ENCODE measurements at places on chromosomes 11 and 22.

DNA sequence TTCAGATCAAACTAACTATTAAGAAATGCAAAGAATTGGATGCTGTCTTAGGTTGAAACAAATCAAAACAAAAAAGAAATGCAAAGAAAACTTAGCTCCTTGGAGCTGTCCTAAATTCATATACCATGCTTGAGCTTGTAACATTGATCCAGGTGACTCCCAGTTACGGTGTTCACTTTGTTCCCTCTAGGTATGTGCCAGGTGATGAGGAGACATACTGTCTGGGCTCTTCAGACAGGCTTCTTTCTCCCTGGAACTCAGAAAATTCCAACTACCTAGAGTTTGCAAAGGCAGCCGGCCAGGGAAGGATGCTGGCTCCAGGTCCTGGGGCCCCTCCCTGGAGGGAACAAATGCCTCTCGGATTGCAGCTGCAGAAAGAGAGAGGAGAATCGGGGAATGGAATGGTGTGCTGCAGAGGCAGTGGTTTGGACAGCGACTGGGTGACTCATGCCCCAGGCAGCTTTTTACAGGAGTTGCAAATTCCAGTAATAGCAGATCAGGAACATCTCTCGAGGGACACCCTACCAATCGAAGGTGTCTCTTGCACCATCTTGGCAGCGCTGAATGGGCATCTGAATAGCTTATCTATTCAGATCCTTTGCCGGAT, 12.3 kb upstream of the ASPHD2 start:
- DNase-seq: peak; percentile 36

GRCh38 chr11:86624366-86624765, 48.0 kb downstream of the ME3 start:
- DNase-seq: no peak

DNA sequence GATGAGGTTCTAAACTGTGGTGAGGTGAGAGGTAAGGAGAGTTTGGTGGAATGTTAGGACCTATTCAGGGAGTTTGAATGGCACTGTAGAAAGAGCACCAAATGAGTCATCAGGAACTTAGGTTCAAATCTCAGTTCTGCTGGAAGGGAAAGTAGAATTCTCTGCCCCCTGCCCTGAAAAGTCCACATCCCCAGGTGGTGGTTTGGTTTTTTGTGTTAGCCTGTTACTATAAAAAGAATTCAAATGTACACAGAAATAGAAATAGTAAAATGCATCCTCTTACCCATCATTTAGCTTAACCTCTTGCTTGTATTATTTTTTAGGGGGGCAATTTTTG, 20.2 kb downstream of the PPFIBP2 start:
- DNase-seq: no peak

- DNase-seq: no peak
Measured at GRCh38 chr11:1568441-1568911, 3.6 kb downstream of the DUSP8 start.

DNA sequence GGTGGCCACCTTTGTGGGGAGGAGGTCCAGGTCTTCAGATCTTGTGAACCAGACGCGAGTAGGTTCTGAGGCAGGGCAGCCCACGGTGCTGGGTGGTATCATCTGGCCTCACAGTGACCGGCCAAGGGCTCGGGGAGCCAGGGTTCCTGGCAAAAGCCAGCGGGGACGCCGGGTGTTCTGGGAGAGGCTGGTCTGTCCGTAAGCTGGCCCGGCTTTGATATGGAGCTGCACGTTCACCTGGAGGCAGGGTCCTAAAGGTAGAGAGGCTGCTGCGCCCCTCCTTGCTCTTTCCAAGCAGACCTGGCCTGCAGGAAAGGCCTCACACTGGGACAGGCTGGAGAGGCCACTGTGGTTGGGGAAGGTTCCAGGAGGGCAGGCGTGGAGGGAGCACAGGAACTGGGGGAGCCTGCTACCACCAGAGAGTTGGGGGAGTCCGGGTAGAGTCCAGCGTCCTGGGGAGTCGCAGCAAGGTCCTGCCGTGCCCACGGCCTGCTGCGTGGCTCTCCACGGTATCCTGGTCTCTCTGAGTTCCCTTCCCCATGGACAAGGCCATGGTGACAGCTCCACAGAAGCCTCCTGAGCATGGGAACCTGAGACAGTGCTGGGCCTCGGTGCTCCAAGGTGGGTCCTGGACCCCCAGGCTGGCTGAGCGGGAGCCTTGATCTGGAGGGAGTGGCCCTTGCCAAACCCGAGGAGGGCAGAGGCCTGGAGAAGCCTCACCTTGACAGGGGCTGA, 452.4 kb upstream of the B3GAT1 start:
- DNase-seq: no peak

DNA sequence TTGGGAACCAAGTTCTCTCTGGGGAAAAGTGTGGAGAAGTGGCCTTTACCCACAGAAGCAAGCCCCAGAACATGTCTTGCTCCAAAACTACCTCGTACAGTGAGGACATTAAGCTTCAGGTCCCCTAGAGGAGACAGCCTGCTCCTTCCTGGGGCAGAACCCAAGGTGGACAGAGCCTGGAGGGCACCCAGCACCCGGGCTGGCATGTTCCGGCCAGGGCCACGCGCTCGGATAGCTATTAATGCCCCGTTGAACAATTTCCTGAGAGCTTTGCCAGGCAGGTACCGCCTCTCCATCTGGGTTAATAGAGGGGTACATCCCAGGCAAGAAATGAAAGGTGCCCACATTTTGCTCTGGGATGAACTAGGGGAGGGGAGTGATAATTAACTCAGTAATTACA, 169.0 kb upstream of the GRK3 start:
- no peak for DNase-seq
